SW480 (cell line): ENCODE measurements at places on chromosomes 3 and 15.
A peak's percentile ranks its signal among the peaks of the same experiment; 100 is the strongest.

GRCh38 chr3:97821287-97821773, 481 bp upstream of the CRYBG3 start:
- peak; percentile 46 for DNase-seq

DNA sequence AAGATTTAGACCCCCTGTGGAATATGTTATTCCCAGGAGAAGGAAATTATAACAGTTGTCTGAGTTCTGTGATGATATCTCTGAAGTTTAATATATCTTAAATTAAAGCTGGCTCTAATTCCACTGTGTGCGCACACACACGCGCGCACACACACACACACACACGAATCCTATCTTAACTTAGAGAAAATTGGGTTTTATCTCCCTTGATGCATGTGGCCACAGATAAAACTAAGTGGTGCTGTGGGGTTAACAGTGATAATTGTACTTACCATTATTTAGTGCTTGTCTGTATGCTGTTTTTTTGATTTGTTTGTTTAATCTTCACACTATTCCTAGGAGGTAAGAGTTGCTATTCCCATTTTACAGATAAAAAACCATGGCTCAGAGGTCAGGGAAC, 7.4 kb downstream of the EEFSEC start:
- no peak for DNase-seq

GRCh38 chr3:129004639-129005295, 3.7 kb downstream of the EFCC1 start:
- DNase-seq: no peak

- no peak for DNase-seq
These were observed 15.8 kb upstream of the SSUH2 start for GRCh38 chr3:8660175-8661118.

DNA sequence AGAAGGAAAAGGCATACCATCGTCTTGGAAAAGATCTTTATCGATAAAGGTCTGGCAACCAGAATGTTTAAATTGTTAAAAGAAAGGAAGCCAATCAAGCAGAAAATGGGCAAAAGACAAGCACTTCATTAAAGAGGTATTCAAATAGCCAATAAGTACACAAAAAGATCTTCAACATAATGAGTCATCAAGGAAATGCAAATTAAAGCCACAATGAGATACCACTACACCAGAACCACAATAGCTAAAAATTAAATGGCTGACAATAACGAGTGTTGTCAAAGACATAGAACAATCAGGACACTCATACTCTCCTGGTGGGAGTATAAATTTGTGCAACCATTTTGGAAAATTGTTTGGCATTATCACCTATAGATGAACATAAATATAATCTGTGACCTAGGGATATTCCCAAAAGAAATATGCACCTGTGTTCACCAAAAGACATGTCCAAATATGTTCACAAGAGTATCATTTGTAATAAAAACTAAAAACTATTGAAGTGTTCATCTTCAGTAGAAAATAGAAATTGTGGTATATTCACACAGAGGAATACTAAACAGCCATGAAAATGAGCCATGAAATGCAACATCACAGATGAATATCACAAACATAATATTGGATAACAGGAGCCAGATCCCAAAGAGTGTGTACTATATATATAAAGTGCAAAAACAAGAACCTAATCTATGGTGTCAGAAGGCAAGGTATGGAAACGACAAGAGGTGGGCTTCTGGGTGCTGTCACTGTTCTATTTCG, 14.4 kb upstream of the BTBD1 start:
- no peak for DNase-seq
